ENCODE measurements at places on chromosomes 4 and X.

DNA sequence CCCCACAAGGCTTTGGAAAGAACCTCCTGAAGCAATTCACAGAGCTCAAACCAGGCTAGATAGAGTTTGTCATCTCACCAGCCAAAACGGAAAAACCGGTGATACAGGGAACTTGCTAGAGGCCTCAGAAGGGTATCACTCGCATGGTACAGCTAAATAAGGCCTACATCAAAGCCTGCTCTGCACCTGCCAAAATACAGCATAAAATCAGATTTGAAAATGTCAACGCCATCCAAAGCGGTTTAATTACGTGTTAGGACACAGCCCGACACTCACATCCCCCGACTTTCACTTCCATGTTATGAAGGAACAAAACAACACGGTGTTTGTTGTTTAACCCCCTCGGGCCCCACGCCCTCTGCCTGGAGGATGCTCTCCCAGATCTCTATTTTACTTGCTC lies 65.0 kb downstream of the MAPK10 start:
- DNase-seq, result no peak

DNA sequence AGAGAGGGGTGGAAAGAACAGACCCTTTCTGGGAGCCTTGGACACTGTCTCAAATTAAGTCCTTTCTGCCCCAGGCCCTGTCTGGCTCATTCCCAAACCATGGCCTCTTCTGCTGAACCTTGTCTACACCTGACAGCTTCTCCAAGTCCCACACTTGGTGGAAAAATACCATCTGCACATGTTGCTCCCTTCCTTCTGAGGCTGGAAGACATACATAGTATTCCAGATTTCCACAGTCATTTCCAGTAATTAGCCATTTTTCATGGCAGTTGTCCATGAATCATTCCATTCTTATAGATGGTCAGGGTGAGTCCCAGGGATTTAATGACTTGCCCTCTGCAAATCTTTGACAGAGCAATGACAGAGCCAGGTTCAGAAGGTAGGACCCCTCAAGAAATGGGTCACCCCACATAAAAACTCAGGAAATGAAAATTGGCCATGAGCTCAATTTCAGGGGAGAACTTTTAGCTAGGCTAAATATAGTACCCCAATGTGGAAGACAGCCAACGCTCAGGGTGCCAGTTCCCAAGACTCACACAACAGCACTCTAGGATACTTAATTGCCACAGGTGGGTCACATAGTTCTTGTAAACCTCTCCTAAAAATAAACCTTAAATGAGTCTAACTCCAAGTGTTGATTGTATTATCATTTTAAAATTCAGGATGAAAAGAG lies 16.2 kb upstream of the DAPP1 start:
- no peak for DNase-seq

- DNase-seq, result no peak
These were observed 3.6 kb upstream of the NXT2 start for GRCh38 chrX:109533005-109533404.

- DNase-seq, result no peak
These were observed 17.8 kb downstream of the HSD17B13 start for GRCh38 chr4:87304745-87305432.

DNA sequence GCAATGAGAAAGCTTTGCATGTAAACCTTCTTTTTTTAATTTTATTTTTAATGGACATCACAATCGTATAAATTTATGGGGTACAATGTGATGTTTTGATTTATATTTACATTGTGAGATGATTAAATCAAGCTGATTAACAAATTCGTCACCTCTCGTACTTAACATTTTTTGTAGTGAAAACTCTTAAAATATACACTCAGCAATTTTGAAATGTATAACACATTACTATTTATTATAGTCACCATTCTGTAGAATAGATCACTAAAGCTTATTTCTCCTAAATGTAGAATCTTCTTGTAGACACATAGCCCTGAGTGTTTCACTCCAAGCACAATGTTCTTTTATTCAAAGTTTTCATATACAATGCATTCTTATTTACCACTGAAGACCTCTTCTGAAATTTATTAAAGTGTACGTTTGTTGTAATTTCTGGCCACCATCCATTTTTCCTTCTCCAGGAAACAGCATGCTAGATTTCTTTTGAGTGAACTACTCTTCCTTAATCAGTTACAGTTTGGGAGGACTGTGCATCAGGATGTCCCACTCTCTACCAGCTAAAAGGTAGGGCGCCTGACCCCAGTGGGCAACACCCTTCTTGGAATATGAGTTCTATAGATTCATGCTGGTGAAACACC lies 4.4 kb upstream of the RBBP7 start:
- no peak for DNase-seq

- no peak for DNase-seq
These were observed 107.8 kb upstream of the CBLL2 start for GRCh38 chrX:22164770-22165388.
